T-helper 2 cell (primary cell): ENCODE measurements at places on chromosomes 4 and X.

GRCh38 chr4:25770847-25771246 lies 91.9 kb downstream of the SEL1L3 start:
- DNase-seq = no peak

GRCh38 chrX:110135618-110136017 lies 132.7 kb downstream of the TMEM164 start:
- no peak for DNase-seq

- DNase-seq = no peak
Observed at GRCh38 chr4:55727746-55728145, 91.6 kb upstream of the NMU start.

DNA sequence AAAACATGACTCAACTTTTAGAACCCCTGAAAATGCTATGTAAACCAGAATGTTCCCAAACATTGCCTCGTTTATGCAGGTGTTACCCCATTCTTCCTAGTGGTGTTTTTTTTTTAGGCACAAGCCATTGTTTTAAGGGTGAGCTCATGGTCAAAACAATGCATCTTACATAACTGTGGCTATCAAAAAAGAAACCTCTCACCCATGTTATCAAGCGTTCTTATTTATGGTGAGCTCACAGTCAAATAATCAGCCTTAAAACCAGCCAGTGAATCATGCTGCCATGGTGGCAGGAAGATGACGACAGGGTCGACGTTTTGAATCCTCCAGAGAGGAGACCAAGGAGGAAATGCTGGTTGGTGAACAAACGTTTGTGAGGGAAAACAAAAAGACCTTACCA lies 195.2 kb downstream of the KDR start:
- no peak for DNase-seq

DNA sequence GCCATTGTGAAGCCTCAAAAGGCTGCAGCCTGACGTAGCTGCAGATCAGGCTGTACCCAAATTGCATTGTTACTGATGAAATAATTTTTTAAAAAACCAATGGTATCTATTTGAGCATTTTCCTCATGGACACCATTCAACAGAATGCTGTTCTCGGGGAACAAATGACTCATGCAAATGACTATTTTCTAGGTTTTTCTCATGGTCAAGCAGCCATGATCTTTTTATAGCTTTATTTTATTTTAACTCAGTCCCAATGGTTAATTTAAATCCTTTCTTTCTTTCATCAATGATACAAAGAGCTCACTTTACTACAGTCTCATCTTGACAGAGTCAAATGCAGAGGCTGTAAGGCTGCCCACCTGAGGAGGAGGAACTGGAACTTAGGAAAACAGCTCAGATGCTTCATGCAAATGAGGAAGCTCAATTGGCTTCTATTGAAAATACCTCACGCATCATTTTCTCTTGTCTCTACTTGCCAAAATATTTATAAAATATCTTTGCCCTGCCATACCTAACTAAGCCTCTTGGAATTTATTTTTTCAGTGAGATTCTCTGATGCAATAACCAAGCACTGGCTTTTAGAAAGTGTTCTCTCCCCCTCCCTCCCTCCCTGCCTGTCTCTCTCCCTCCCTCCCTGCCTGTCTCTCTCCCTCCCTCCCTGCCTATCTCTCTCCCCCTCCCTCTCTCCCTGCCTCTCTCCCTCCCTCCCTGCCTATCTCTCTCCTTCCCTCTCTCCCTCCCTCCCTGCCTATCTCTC lies 81.0 kb downstream of the SORBS2 start:
- no peak for DNase-seq

DNA sequence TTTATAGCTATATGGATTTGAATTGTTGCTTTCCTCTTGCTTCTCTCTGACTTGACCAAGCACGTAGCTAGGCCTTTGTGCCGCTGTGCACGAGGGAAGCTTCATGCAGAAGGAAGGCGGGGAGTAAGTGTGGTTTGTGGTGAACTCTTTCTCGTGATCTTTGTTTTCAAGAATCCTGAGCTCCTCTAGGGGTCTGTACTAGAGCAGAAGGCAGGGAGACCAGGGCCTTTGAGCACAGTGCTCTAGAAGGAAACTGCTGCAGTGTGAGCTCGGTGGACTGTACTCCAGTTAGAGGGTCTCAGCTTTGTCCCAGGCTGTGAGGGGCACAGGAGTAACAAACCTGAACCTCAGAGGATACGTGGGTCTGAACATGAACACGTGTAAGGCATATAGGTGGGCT lies 49.0 kb downstream of the AGA start:
- no peak for DNase-seq

DNA sequence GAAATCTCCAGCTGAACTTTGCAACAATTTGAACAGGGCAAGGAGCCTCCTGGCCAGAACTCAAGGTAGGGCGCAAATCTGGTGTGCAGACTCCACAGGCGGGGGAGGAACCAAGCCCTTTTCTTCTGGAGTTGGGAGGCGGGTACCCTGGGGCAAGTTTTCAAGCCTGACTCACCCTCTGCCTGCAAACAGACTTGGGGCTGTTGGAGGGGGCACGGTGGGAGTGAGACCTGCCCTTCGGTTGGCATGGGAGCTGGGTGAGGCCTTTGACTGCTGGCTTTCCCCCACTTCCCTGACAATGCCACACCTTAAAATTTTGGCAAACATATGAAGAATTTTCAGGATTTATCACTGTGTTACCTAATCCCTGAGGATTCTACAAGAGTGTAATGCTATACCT lies 709.8 kb upstream of the DIAPH2 start:
- DNase-seq = no peak
